ENCODE measurements at places on chromosomes 4 and X. TPM values are rescaled to one million over a fixed set of nuclear protein-coding genes. Genes with fewer than 3 reads are reported as not detected.

GRCh38 chr4:120919358-120919757 is 3.2 kb downstream of the PRDM5 start:
- H3K4me3 ChIP-seq: no peak overlapping the region
- H3K36me3 ChIP-seq: no peaks in the 10 kb centered on the region
- H3K4me1 ChIP-seq: peaks cover 4% of the 10 kb centered on the region
- H3K27ac ChIP-seq: no peak overlapping the region

GRCh38 chr4:166222271-166222670 is 349.2 kb downstream of the TLL1 start:
- H3K27ac ChIP-seq: no peak overlapping the region
- H3K36me3 ChIP-seq: no peaks in the 10 kb centered on the region
- no peak for DNase-seq
- no peaks in the 10 kb centered on the region for H3K27me3 ChIP-seq

DNA sequence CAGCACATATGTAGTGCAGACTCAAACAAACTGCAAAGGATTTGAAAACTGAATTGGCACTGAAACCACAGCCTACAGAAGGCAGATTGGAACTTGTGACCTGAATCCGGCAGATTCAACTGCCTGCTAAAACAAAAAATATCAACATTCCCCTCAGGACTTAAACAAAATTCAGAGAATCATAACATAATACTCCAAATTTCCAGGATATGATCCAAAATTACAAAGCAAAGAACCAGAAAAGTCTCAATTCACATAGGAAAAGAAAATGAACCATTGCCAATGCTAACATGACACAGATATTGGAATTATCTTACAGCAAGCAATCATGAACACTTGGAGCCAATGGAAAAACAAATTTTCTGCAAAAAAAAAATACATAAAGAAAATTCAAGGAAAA is 250.4 kb downstream of the PRDM5 start:
- no peaks in the 10 kb centered on the region for H3K36me3 ChIP-seq
- H3K4me3 ChIP-seq: no peak overlapping the region

DNA sequence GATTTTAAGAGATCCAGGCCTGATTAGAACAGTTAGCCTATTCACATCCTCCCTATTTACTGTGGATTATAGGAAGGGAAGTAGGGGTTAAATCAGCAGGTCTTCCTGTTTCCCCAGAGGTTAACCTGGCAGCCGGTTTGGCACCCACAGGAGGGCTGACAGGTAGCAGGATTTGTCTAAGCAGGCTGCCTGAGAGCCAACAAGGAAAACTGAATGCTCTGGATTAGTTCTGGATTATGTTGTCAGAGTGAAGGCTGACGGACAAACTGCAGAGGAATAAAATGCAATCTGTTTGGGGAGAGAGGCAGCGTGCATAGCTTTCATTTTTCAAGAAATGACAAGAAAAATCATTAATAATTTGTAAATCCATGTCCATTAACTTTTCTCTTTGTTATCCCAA is 397.1 kb upstream of the FAM241A start:
- no peaks in the 10 kb centered on the region for H3K36me3 ChIP-seq
- no peak overlapping the region for H3K4me3 ChIP-seq
- DNase-seq: no peak
- H3K27me3 ChIP-seq: no peaks in the 10 kb centered on the region
- no peaks in the 10 kb centered on the region for H3K4me1 ChIP-seq
- no peak overlapping the region for H3K27ac ChIP-seq

- H3K4me3 ChIP-seq: no peak overlapping the region
- H3K36me3 ChIP-seq: no peaks in the 10 kb centered on the region
- H3K27ac ChIP-seq: no peak overlapping the region
- no peaks in the 10 kb centered on the region for H3K27me3 ChIP-seq
- no peak for DNase-seq
These were observed 3.9 kb upstream of the ARHGEF38 start for GRCh38 chr4:105548483-105548882.

GRCh38 chrX:109362101-109362500 is 119.8 kb downstream of the GUCY2F start:
- H3K27me3 ChIP-seq: no peaks in the 10 kb centered on the region
- H3K4me3 ChIP-seq: no peak overlapping the region
- peaks cover 31% of the 10 kb centered on the region for H3K4me1 ChIP-seq
- peak overlapping the region; percentile 48 for H3K27ac ChIP-seq
- peak; percentile 79 for DNase-seq

DNA sequence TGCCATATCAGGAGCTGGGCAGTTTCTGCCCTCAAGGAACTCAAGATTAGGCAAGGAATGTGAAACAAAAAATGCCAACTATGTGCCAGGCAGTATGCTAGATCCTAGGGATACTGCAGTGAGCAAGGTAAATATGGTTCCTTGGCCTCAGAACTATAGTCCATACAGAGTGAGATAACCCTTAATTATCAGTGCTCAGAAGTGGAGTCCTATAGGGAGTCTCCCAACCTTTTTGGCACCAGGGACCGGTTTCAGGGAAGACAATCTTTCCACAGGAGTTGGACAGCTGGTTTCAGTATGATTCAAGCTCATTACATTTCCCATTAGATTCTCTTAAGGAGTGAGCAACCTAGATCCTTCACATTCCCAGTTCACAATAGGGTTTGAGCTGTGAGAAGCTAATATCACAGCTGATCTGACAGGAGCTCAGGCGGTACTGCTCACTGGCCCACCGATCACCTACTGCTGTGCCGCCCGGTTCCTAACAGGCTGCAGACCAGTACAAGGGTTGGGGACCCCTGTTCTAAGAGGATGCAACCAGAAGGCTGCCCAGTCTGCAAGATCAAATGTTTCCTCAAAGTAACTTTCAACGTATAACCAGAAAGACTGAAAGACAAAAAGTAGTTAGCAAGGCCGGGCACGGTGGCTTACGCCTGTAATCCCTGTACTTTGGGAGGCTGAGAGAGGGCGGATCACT is 1.7 kb upstream of the SRP72 start:
- peak overlapping the region; percentile 98 for H3K4me3 ChIP-seq
- no peaks in the 10 kb centered on the region for H3K27me3 ChIP-seq
- H3K36me3 ChIP-seq: peaks cover 11% of the 10 kb centered on the region
- H3K27ac ChIP-seq: no peak overlapping the region

- H3K27me3 ChIP-seq: no peaks in the 10 kb centered on the region
- H3K4me3 ChIP-seq: no peak overlapping the region
- H3K36me3 ChIP-seq: no peaks in the 10 kb centered on the region
- no peaks in the 10 kb centered on the region for H3K4me1 ChIP-seq
- H3K27ac ChIP-seq: no peak overlapping the region
These were observed 2325.2 kb downstream of the PCDH7 start for GRCh38 chr4:33045334-33045733.

- H3K36me3 ChIP-seq: no peaks in the 10 kb centered on the region
- no peak overlapping the region for H3K27ac ChIP-seq
- no peak for DNase-seq
- no peaks in the 10 kb centered on the region for H3K27me3 ChIP-seq
These were observed 352.0 kb downstream of the TRAM1L1 start for GRCh38 chr4:116733370-116733769.

- H3K27ac ChIP-seq: no peak overlapping the region
- no peak overlapping the region for H3K4me3 ChIP-seq
- DNase-seq: no peak
- no peaks in the 10 kb centered on the region for H3K36me3 ChIP-seq
- no peaks in the 10 kb centered on the region for H3K27me3 ChIP-seq
- no peaks in the 10 kb centered on the region for H3K4me1 ChIP-seq
These were observed 3.1 kb downstream of the PPBP start for GRCh38 chr4:73984736-73985527.

- H3K27me3 ChIP-seq: peaks cover 12% of the 10 kb centered on the region
- peak overlapping the region; percentile 98 for H3K27ac ChIP-seq
- peak; percentile 24 for DNase-seq
- H3K36me3 ChIP-seq: no peaks in the 10 kb centered on the region
- peak overlapping the region; percentile 62 for H3K4me3 ChIP-seq
- peaks cover 19% of the 10 kb centered on the region for H3K4me1 ChIP-seq
These were observed 1.3 kb downstream of the CAMK2D start for GRCh38 chr4:113760094-113760794.

DNA sequence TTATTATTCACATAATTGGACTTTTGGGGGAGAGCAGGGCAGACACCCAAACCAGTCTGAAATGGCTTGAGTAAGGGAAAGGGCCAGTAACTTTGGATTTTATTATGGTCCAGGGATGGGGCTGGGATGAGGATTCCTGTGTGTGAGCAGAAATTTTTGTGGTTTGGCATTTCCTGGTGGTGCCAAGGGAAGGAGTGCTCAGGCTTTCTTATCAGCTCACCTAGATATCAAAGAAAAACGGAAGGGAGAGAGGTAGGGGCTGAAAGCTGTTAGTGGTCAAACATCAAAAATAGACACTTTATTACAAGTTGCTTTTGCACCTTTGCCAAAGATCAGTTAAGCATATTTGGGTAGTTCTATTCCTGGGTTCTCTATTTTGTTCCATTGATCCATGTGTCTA is 128.5 kb upstream of the DIPK2B start:
- DNase-seq: no peak
- no peak overlapping the region for H3K27ac ChIP-seq
- H3K4me3 ChIP-seq: no peak overlapping the region
- no peaks in the 10 kb centered on the region for H3K27me3 ChIP-seq
- no peaks in the 10 kb centered on the region for H3K36me3 ChIP-seq

DNA sequence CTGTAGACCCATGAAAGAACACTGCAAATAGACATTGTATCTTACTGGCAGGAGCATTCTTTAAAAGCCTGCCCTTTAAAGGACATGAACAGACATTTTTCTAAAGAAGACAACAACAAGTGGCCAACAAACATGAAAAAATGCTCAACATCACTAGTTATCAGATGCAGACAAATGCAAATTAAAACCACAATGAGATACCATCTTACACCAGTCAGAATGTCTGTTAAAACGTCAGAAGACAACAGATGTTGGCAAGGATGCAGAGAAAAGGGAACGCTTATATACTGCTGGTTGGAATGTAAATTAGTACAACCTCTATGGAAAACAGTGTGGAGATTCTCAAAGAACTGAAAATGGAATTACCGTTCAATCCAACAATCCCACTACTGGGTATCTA is 77.2 kb downstream of the ATP10D start:
- peaks cover 92% of the 10 kb centered on the region for H3K36me3 ChIP-seq
- H3K27me3 ChIP-seq: no peaks in the 10 kb centered on the region
- H3K4me3 ChIP-seq: no peak overlapping the region
- no peak overlapping the region for H3K27ac ChIP-seq
- DNase-seq: no peak

- H3K27me3 ChIP-seq: no peaks in the 10 kb centered on the region
- no peaks in the 10 kb centered on the region for H3K4me1 ChIP-seq
- no peak overlapping the region for H3K4me3 ChIP-seq
- H3K36me3 ChIP-seq: no peaks in the 10 kb centered on the region
These were observed 275.8 kb upstream of the CLNK start for GRCh38 chr4:10960389-10960788.

- H3K4me3 ChIP-seq: no peak overlapping the region
- no peaks in the 10 kb centered on the region for H3K27me3 ChIP-seq
- no peak overlapping the region for H3K27ac ChIP-seq
- H3K4me1 ChIP-seq: no peaks in the 10 kb centered on the region
- no peaks in the 10 kb centered on the region for H3K36me3 ChIP-seq
- no peak for DNase-seq
These were observed 56.8 kb upstream of the EMCN start for GRCh38 chr4:100574607-100575006.

- H3K27me3 ChIP-seq: peaks cover 22% of the 10 kb centered on the region
- peak within 1 kb of the TSS; percentile 83 for H3K4me3 ChIP-seq
- peak within 1 kb of the TSS; percentile 42 for H3K27ac ChIP-seq
- peaks cover 12% of the 10 kb centered on the region for H3K4me1 ChIP-seq
- DNase-seq: no peak
- H3K36me3 ChIP-seq: no peaks in the 10 kb centered on the region
These were observed at the start of gene GUCY1A1 for GRCh38 chr4:155666344-155667221. Gene GUCY1A1 (plus strand): TSS chr4:155666848. CDS start chr4:155696868, 30,020 bp downstream.

GRCh38 chrX:112696481-112696880 is 16.7 kb upstream of the LHFPL1 start:
- no peak for DNase-seq
- H3K4me1 ChIP-seq: no peaks in the 10 kb centered on the region
- no peaks in the 10 kb centered on the region for H3K36me3 ChIP-seq
- no peak overlapping the region for H3K27ac ChIP-seq
- H3K4me3 ChIP-seq: no peak overlapping the region

- no peak overlapping the region for H3K27ac ChIP-seq
- no peaks in the 10 kb centered on the region for H3K4me1 ChIP-seq
- no peak overlapping the region for H3K4me3 ChIP-seq
- H3K36me3 ChIP-seq: no peaks in the 10 kb centered on the region
- no peak for DNase-seq
These were observed 9.3 kb upstream of the NAT8L start for GRCh38 chr4:2049811-2050210.

DNA sequence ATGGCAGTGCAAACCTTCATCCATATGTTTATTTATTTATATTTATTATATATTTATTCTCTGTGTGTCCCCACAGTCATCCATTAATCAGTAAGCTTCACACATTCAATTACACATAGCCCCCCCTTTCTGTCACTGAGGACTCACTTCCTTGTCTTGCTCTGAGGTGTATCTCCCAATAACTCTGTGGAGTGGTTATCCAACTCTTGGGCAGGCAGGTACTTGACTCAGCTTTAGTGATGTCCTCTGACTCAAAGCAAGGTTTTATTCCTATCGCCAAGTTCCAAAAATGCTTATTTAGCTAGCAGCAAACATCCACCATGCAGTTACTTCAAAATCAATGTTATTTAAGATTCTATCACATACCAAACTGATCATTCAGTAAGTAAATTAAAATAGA is 25.2 kb upstream of the NDP start:
- H3K36me3 ChIP-seq: no peaks in the 10 kb centered on the region
- H3K4me3 ChIP-seq: no peak overlapping the region
- no peak for DNase-seq
- H3K27ac ChIP-seq: no peak overlapping the region

GRCh38 chr4:147836807-147837206 is 104.9 kb downstream of the ARHGAP10 start:
- no peak overlapping the region for H3K27ac ChIP-seq
- peaks cover 29% of the 10 kb centered on the region for H3K4me1 ChIP-seq
- H3K27me3 ChIP-seq: no peaks in the 10 kb centered on the region
- H3K4me3 ChIP-seq: no peak overlapping the region

DNA sequence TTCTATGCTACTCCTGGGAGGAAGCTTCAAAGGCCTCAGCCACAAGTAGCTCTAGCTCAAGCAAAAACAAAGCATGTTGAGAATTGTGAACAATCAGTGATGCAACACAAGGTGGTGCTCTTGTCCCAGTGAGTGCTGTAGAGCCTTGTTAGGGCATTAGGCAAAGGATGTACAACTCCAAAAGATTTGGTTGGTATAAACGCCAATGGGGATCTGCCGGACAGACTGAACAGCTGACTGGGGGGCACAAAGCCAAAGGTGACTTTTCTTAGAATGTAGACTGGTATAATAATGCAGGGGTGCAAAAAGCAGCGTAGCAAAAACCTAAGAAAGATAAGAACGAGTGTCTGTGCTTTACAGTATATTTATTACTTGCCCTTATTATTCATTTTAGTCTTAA is 62.6 kb upstream of the ALB start:
- H3K27me3 ChIP-seq: no peaks in the 10 kb centered on the region
- H3K4me3 ChIP-seq: no peak overlapping the region
- H3K36me3 ChIP-seq: no peaks in the 10 kb centered on the region
- H3K4me1 ChIP-seq: no peaks in the 10 kb centered on the region
- no peak overlapping the region for H3K27ac ChIP-seq

PAGE5 gene
- polyA plus RNA-seq: not detected

XPNPEP2 gene
- not detected for polyA plus RNA-seq

PSAPL1 gene
- polyA plus RNA-seq: not detected

FAM47E gene
- not detected for polyA plus RNA-seq

GPAT3 gene
- 44.2 TPM for polyA plus RNA-seq

FGF2 gene
- polyA plus RNA-seq: not detected

CLGN gene
- polyA plus RNA-seq: 0.54 TPM

FHIP1A gene
- not detected for polyA plus RNA-seq

MYOZ2 gene
- not detected for polyA plus RNA-seq

ASMT gene
- 0.69 TPM for polyA plus RNA-seq

LGI2 gene
- 0.30 TPM for polyA plus RNA-seq

LDB2 gene
- not detected for polyA plus RNA-seq

CABS1 gene
- not detected for polyA plus RNA-seq

ARX gene
- not detected for polyA plus RNA-seq

NUDT11 gene
- polyA plus RNA-seq: not detected

RIBC1 gene
- polyA plus RNA-seq: not detected

TMEM31 gene
- not detected for polyA plus RNA-seq
